Stimulated activated CD4-positive, alpha-beta T cell treated with anti-CD3 and anti-CD28 coated beads, Interleukin-4, amount 100 ng/mL, for 4 hours (primary cell): ENCODE measurements at places on chromosomes 5 and 9.

DNA sequence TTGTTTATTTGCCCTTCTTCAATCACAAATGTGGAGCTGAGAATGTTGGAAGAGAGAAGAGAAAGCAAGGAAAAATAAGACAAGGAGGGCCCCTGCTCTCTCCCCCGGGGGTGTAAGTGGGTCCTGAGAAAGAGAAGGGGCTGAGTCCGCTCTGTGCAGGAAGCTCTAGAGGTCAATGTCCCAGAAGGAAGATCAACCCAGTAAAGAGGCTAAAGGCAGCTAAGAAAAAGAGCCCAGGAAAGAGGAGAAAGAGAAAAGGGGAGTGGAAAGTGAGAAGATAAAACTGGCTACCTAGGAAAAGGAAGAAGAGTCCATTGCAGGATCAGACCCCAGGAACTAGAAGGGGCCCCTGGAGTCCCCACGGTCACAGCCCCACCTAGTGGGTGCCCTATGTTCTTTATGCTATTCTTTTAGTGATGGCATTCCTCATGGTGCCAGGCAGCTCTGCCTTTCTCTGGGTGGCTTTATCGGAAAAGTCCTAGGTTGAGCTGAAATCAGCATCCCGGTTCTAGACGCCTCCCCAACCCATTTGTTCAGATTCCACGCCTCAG lies 583.4 kb downstream of the ACTL7B start:
- no peak for DNase-seq

DNA sequence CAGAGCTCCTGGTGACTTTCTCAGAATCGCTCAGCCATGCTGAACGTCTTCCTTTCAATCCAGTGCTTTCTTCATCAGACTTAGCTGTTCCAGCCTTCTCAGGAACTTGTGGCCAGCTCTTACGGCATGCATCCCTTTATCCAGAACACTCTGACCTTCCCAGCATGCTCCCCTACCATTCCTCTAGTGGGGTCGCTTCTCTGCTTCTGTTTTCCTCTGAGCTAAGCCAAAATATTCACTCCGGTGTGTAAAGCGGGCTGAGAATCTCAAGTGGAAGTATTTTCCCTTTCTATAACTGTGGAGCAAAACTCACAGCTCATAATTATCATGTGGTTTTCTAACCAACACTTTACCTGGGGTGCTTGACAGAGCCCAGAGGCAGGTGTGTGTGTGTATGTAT lies 6.2 kb downstream of the DCANP1 start:
- no peak for DNase-seq

DNA sequence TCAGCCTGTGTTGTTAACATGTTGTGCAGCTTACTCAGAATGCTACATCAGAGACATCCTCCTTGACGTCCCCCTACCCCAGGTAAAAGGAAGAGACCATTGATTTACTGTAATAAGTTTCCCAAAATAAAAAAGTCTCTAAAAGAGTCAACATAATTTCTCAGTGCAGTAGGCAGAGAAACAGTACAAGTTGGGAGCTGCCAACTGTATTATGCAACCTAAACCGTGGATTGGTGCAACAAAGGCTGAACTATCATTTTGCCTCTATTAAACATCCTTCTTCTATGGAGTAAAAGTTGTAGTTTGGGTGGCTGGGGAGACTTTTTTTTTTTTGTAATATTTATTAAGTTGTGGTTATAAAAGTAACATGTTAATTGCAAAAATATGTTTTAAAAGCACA lies 208.0 kb downstream of the NR3C1 start:
- no peak for DNase-seq

GRCh38 chr9:1294641-1295258 lies 244.6 kb downstream of the DMRT2 start:
- DNase-seq = no peak
